Breast epithelium (tissue), 4 donors: ENCODE measurements at places on chromosomes 7 and 10.

DNA sequence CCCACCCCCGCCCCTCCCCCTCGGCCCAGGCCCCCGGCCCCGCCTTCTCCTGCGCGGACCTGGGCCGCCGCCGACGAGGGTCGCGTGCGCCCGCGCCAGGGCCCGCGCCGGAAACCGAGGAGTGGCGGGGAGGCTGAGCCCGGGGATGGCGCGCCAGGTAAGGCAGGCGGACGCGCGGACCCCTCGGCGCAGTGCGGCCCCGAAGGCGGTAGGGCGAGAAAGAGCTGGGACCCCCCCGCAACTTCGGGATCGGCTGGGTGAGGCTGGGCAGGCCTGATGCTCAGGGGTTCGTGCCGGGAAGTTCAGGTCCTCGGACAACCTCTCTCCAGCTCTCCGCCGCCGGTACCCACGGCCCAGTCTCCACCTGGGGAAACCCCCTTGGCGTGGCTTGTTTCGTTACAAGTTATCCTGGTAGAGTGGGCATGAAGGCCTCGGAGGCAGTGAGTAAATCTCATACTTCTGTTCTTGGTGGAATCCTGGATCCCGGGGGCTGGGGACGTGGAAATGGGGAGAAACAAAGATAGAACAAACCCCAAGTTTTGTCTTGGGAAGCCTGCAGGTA lies 58.4 kb downstream of the ZNF467 start:
- no peak for DNase-seq

DNA sequence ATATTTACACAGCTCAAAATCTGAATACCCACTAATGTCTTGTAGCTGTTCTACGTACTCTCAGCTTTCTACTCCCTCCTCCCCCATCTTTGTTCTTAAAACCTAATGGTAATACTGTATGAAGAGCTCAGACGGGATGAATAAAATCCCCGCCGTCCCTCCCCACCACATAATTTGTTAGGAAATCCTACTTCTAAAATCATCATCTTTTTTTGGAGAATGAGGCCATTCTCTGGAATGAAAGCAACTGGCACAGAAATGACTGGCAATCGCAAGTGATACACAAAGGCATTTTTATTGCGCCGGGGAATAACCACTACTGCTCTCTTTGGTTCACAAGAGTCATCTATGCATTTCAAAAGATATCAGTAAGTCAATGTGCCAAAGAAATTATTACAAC lies 27.3 kb downstream of the SLC35B4 start:
- DNase-seq = no peak

DNA sequence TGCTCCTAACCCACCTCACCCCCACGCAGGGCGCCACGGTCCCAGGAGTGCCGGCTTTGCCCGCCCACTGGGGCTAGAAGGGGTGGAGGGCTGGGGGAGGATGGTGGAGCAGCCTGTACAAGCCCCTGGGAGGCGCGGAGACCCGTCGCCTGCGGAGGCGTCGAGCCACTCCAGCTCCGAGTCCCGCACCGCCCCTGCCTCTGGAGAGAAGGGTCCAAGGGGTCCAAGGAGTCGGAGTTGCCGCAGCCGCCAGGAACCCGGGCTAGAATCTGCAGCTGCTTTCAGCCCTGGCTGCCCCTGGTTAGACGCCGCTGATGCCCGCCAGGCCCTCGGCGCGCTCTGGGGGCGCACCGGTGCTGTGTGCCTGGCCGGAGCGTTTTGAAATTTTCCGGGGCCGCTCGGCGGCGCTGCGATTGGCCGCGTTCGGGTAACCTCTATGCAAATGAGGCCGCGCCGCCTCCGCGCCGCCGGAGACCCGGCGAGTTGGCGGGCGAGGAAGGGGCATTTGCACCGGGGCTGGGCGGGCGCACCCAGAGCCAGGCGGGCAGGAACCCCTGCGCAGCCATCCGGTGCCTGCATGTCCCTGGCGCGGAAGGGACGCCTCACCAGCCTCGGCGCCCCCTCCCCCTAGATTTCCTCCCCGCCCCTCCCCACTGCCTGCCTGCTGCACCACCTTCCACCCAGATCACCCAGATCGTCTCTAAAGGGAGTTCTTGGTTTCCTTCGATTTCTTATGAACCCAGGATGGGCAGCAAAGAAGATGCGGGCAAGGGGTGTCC lies at the start of gene HMX2:
Gene HMX2, plus strand, starts transcription at position 502 of the 779 bp plus-strand sequence. Its CDS starts 243 bp downstream, at position 745.
- DNase-seq = no peak

DNA sequence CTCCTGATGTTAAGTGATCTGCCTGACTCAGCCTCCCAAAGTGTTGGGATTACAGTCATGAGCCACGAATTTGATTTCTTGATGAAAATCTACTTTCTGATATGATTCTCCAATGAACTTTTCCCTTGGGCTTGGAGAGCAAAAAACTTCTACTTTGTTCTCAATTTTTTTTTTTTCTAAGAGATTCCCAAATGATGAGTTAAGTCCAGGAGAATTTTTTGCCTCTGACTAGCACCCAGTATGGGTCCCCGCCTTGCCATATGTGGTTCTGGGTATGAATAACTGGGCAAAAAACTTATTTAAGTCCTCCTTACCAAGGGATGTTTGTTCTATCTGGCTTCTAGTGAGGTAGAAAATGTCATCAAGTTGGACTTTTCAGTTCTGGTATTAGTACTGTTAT lies 147.9 kb upstream of the LYZL1 start:
- DNase-seq = no peak

DNA sequence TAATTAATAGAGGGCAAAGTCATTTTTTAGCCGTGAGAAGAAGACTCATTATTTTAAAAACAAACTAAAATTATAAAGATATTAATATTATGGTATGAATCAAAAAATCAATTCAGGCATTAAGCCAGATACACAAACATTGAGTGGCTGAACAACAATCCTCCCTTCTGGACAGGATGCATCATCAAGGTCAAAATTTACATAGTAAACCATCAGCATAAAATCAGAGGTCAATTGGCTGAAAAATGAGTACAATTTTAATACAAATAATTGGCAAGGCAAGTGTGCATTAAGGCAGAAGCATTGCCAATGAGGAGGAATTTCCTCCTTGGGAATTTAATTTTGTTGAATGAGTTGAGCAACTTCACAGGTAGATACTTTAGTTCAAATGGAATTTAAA lies 108.2 kb downstream of the PCLO start:
- DNase-seq = no peak

GRCh38 chr10:48777110-48777509 lies 92.4 kb downstream of the WDFY4 start:
- no peak for DNase-seq

DNA sequence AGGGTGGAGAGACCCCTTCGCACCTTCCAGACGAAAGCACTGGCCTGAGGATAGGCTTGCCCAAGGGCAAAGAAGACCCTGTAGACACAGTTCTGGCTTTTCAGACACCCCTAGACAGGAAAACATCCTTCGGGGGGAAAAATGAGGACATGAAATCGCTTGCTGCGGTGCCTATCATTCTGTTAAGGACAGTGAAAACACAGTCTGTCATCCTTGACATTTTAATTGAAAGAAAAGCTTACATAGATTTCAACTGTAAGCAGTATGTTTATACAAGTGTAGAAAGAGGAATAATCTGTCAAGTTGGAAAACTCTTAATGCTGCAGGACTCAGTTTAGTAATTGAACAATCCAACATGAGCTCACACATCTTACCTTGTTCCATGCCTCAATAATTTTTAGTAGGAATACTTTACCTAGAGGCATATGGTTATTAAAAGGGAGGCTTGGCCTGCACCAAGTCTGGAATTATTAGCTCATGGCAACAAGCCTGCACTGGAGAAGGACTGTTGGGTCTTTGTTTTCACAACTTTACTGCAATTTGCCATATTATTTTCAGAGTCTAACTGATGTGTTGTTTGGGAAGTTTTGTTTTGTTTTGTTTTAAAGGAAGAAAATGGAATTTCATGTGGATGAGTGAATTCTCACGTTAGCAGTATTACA lies 243.5 kb downstream of the TRIL start:
- DNase-seq = no peak

GRCh38 chr10:45817130-45817859 lies 30.0 kb downstream of the AGAP4 start:
- DNase-seq = no peak

DNA sequence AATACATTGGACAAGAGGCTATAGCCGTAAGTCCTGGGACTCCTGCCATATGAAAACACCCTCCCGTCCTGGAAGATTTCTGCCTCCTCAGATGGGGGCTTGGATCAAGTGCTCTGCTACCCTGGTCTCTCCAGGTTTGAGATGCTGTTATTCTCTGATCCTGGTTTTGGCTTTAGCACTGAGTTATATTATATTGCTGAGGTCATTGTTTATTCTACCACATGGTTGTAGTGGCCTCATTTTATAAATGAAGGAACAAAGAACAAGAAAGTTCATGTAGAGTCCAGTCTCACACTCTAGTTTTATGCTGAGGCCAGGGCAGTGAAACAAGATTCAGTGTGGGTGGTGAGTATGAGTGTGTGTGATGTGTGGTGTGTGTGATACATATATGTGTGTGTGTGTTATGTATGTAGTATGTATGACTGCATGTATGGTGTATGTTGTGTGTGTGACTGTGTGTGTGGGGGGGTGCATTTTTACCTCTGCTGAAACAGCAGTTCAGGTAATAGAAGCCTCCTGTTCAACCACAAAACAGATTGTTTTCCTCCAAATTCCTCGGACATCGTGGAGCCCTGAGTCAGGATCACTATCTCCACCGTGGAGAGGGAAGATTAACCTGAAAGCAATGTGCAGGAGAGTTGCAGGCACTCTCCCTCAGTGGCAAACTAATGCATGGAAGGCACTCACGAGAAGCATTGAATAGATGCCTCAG lies 80.7 kb downstream of the C7orf25 start:
- no peak for DNase-seq

- DNase-seq = no peak
Observed at GRCh38 chr7:41688012-41688625, 14.8 kb downstream of the INHBA start.

DNA sequence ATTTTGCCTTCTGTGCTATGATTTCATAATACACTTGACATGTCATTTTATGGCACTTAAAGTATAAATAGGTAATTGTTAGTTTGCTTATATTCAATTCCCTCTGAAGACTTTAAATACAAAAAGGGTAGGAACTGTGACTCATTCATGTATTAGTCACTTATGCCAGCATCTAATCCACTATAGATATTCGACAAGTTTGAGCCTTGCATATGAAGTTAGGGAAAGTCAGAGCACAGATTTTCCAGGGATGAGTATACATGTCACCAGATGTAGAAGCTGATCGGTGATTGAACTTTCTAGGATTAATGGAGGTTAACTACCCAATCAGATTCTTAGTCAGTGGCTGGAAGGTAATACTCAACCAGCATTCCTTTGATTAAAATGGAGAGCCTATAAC lies 1321.5 kb downstream of the XPNPEP1 start:
- no peak for DNase-seq

DNA sequence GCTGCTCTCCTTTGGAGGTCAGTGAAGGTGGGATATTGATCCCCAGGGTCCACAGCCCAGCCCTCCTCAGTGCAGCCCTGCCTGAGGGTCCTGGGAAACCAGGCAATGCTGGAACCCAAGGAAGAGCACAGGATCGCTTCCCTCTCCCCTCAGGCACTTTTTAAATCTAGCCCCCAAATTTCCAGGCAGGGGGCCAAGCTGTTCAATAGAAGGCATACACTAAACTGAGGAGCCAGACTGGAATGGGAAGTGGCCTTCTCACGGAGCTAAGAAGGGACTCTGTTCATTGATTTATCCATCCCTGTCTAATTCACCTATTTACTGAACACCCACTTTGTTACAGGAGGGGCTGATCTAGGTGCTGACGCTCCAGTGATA lies 60.3 kb downstream of the GLI3 start:
- DNase-seq = no peak

- no peak for DNase-seq
Observed at GRCh38 chr10:97849687-97850402, at the start of gene GOLGA7B. GOLGA7B (plus strand) TSS chr10:97849843; CDS start chr10:97850304, 461 bp downstream.

GRCh38 chr7:114334989-114335388 lies 79.6 kb upstream of the FOXP2 start:
- no peak for DNase-seq

- no peak for DNase-seq
Observed at GRCh38 chr7:91140286-91140685, 123.9 kb upstream of the FZD1 start.

DNA sequence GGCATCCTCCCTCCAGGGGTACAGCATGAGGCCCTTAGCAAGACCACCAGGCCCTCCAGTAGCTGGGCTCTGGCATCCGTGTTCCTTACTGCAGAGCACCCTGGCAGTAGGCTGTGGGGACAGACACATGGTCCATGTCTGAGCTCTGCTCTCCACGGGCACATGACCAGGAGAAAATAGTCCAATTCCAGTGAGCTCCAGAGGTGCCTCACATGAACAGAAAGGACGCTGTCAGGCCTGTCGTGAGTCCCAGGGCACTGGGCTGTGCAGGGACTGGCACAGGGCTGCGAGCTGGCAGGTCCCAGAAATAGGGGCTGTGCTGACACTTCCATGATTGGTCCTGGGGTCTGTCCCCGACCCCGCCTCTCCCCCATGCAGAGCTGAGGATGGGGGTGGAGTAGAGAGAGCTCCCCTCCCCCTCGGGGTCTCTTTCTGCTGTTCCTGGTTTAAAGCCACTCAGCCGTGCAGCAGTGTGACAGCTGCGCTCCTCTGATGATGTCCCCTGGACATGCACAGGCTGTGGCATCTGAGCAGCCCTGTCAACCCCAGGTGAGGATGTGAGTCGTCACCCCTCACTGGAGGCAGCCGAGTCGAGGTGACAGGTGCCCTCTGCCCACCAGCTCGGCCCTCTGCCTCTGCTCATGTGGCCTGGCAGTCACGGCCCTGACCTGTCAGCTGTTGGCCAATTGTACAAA lies 25.2 kb upstream of the ZNF488 start:
- DNase-seq = no peak

DNA sequence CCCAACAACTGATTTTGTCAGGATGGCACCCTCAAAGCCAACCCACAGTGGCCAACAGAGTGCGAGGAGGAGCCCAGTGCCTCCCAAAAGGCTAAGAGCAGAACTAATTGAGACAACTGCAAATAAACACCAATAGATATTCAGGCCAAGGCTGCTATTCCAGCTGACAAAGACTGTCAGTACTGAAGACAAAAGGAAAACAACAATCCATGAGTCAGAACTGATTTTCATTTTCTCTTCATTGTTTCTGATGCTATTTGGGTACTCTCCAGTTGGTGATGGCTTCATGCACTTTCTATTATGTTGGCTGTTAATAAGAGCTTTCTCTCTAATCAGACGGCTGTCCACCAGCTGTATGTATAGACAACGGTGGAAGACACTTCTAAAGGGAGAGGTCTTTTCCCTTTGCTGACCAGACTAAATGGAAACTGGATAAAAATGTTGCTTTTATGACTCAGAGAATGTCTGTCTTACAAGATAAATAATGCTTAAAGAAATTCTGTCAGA lies 515.9 kb downstream of the PARD3 start:
- no peak for DNase-seq

GRCh38 chr10:131980761-131981428 lies 828 bp downstream of the BNIP3 start:
- no peak for DNase-seq
